Vagina (tissue), 2 donors: ENCODE measurements at places on chromosomes 4 and X.

- no peak for DNase-seq
Observed at GRCh38 chr4:69484011-69484410, 11.7 kb downstream of the UGT2B4 start.

DNA sequence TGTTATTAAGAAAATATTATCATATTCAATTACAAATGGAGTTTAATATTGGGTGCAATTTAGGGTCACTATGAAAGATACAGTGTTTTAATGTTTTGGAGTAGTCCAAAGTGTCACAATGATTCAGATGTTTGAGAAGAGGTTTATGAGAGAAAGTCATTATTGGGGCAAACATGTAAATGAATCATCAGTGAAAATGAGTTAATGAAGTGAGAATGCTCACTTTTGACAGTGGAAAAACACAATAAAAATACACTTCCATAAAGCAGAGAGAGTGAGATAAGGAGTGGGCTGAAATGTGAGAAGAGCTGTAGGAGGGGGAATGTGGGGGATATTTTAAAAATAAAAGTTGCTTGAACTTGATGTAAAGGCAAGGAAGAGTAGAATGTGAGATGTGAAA, 957.1 kb downstream of the PCDH18 start:
- DNase-seq, result no peak

DNA sequence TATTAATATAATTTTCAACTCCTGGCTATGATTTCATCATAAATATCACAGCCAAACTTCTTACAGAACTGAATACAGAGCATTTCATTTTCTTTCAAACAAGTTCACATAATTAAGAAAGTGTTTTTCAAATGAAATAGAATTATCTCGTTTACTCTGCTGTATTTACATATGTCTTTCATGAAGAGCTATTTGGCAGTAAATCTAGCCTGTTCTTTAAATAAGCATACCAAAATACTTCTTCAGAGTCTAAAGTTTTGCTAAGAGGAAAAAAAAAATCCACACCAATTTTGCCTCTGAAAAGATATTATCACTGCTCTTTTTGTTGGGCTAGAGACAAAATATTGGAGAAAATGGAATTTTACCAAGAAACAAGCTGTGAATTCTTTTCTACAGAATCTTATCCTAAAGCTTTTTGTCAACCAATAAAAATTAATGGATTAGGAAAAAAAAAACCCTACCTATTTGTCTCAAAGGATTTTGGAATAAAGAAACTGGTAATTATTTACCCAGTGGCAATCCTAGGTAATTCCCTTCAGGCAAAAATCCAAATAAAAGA, 287.9 kb upstream of the NR3C2 start:
- DNase-seq, result no peak

- DNase-seq, result no peak
Observed at GRCh38 chrX:21645431-21645830, 12.7 kb downstream of the KLHL34 start.

GRCh38 chr4:127624173-127624572, 8.6 kb upstream of the INTU start:
- no peak for DNase-seq

GRCh38 chrX:3526731-3527130, 180.3 kb upstream of the MXRA5 start:
- DNase-seq, result no peak
